D721Med (cell line): ENCODE measurements at places on chromosomes 4 and X.

DNA sequence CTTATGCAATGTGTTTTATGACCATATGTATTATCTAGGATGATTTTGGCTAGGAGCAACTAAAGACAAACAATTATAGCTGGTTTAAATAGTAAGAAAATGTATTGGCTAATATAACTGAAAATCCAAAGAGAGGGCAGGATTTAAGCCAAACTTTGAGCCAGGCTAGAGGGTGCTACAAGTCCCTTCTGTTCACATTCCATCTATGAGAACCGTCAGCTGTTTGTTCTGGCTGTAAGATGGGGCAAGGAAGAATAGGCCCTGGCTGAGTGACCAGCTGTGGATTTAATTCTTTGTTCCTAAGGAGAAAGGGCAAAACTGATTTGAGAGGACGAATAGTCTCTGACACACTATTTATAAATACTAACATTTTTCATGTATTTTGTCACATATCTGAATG lies 79.2 kb upstream of the UGT8 start:
- no peak for DNase-seq

- DNase-seq: no peak
Observed at GRCh38 chr4:55035892-55036291, 89.5 kb downstream of the KDR start.

DNA sequence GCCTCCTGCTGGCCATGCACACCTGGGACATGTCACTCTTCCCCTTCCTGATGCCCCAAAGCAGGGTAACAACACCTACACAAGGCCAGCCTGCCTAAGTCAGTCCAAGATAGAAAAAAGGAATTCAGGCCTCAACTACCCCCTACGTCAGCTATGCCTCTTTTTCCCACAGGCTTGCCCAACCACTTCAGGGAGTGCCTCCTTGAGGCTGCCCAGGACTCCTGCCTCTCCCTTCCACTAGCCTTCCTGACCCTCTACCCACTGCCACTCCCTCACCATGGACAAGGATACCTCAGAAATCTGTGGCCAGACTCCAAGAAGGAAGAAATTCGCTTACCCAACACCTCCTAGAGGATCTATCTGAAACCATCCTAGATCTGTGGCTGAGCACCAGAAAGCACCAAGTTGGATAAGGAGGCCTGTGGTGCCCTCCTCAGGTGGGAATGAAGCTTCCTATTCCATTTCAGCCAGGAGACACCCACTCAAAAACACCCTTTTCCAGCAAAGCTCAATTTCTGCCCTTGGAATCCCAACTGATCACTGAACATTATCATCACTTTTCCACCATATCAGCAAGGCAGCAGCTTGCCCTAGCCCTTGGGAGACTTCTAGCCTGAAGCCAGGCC lies 1.8 kb downstream of the KDM5C start:
- DNase-seq: no peak

GRCh38 chr4:75065909-75066308 lies 133.0 kb downstream of the PARM1 start:
- DNase-seq: no peak

- no peak for DNase-seq
Observed at GRCh38 chr4:3353752-3354454, 61.1 kb downstream of the RGS12 start.

- no peak for DNase-seq
Observed at GRCh38 chr4:153799694-153800074, 10.8 kb upstream of the SFRP2 start.

GRCh38 chrX:34903316-34903715 lies 39.3 kb upstream of the FAM47B start:
- DNase-seq: no peak

GRCh38 chr4:118012142-118012541 lies 22.1 kb upstream of the NDST3 start:
- DNase-seq: no peak

DNA sequence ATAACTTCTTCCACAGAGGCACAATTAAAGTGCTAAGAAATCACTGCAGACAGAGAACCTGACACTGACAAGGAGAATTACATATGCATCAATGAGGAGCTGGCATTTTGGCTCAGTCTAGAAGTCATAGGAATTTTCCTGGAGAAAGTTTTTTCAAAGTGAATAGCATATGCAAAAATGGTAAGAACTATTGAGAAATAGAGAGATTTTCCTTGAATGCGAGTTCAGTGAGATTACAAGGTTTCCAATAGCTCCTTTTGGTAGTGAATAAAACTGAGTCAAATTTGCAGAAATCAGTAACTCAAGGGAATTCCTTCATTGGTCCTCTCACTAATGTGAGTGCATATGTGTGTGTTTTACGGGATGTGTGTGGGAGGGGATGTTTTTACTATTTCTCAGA lies 557.5 kb downstream of the PPARGC1A start:
- no peak for DNase-seq
